Sigmoid colon (tissue), 7 donors: ENCODE measurements at places on chromosomes 2 and 18.

DNA sequence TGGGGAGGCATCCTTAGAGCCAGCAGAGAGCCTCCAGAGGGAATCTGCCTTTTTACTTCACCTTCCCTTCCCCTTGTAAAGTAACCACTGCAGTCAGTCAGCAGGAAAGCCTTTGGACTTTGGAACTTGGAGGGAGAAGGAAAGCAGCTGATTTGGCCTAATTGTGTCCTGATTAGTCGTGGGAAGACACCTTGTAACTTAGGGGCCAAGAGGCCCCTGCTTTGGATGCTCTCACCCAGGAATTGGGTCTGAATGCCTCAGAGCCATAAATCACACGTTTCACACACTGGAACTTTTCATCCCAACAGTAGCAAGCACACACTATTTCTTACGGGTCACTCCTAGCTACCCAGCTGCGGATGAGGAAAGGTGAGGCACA lies 81.0 kb upstream of the PPM1B start:
- DNase-seq, result no peak

- no peak for DNase-seq
Measured at GRCh38 chr18:57077786-57078552, 68.9 kb upstream of the BOD1L2 start.

DNA sequence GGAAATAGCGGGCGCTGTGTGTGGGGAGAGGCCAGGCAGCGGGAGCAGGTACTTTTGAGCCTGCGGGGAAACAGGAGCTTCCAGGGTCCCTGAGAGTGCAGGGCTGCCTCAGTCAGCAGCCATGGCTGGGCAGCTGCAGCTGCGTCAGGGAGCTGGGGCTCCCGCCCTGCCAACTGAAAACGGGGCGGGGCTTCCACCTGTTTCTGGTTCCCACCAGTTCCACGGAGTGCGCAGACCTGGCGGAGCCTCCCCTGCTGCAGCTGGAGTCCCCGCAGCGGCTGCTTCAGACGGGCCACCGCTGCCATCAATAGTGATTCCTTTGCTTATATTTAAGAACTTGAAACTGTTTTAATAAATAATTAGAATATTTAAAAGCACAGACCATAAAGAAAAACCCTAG lies 30.6 kb upstream of the RPRM start:
- DNase-seq, result no peak

- peak; percentile 46 for DNase-seq
Measured at GRCh38 chr2:240593026-240593702, 6.6 kb downstream of the CAPN10 start.

GRCh38 chr18:14776801-14777200 lies 28.8 kb downstream of the ANKRD30B start:
- DNase-seq, result no peak

GRCh38 chr18:39752351-39752750 lies 2186.8 kb upstream of the CELF4 start:
- DNase-seq, result no peak

DNA sequence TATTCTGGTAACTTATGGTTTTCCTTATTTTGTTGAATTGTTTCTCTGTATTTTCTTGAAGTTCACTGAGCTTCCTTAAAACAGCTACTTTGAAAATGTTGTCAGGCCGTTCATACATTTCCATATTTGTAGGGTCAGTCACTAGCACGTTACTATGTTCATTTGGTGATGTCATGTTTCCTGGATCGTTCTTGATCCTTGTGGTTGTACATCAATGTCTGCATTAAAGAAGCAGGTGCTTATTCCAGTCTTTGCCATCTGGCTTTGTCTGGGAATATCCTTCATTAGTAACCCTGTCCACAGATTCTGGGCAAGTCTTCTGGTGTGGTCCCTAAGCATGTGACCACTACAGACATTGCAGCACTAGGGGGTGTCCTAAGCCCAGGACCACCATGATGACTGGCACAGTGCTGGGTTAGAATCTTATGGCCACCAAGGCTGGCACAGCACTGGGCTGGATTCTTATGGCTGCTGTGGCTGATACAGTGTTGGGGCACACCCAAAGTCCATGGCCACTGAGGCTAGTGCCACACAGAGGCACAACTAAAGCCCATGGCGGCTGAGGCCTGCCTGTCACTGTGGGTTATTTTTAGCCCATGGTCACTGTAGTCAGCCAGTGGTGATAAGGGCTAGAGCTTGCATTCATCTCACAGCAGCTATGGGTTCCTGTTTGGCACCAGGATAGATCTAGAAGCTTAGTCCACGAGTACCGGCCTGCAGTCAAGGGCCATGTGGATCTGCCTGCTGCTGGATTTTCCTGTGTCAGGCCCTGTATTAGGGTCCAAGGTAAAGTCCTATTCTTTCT lies 13.2 kb downstream of the VWA3B start:
- DNase-seq, result no peak

- no peak for DNase-seq
Measured at GRCh38 chr2:161076936-161077335, 83.3 kb upstream of the TANK start.

DNA sequence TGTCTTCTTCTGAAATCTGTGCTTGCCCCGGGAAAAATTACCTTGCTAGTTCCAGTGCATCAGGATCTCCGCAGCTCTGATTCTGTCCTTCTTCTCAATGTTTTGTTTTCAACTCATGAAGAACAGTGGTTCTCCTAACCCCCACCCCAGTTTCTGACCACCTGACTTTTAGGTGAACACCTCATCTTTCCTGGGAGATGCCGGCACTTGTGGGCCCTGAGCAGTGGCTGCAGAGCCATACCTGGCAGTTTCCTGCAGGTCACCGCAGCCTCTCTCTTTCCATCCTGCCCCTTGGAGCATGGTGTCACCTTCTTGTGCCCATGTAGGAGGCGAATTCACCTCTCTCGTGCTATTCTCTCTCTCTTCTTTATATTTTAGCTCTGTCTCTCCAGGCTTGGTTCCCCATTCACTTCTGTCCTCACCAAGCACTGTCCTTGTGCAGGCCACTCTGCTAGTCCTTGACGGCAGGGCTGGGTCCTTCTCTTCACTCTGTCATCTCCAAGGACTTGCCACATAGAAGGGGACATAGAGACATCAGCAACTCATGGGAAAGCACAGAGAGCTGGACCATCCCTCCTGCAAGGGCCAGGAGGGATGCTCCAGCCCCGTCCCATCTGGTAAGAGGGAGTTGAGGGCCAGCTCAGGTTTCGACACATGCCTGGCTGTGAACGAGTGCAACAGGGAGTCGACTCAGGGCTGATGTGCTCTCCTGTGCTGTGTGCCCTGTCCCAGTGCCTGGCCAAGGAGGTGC lies 59.1 kb downstream of the DDX1 start:
- DNase-seq, result no peak

DNA sequence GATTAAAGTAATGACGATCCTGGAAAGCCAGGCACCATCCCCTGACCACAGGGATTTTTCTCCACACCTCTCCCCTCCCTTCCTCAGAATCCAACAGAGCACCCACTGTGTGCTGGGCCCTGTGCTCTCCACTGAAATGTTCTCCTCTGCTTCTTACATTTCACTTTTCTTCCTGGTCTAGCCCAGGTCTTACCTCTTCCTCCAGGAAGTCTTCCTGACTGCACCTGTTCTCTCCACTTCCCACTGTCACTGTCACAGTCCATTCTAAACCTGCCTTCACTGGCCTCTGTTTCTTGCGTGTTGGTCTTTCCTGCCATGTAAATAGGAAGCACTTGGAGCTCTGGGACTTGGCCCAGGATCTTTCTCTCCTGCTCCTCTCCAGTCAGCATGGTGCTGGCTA lies 7.4 kb upstream of the NGEF start:
- DNase-seq, result no peak

DNA sequence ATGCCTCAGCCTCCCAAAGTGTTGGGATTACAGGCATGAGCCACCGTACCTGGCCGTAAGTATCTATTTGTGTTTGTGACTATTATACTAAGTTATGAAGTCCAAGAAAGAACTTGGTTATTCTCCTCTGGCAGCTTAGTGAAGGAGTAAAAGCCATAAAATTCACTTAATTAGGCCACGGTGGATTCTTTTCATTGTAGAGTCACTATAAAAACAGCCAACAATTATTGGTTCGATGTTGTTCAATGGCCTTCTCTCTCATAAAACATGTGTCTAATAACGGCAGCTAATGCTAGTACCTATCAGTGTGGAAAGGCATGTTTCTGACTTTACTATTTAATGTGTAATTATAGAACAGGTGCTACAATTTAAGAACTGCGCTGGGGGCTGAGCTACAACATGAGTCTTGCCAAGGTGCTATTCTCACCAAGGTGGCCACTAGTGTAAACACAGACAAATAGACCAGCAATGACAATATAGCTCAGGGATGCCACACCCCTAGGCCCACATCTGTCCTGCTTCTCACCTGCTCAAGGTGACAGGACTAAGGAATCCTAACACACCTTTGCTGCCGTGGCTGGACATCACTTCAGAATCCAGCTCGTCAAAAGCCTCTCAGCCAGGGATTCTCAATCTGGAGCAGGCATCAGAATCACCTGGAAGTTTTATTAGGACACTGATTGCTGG lies 17.2 kb downstream of the ATP8B1 start:
- DNase-seq, result no peak

GRCh38 chr18:39776766-39777165 lies 2178.3 kb upstream of the PIK3C3 start:
- DNase-seq, result no peak

DNA sequence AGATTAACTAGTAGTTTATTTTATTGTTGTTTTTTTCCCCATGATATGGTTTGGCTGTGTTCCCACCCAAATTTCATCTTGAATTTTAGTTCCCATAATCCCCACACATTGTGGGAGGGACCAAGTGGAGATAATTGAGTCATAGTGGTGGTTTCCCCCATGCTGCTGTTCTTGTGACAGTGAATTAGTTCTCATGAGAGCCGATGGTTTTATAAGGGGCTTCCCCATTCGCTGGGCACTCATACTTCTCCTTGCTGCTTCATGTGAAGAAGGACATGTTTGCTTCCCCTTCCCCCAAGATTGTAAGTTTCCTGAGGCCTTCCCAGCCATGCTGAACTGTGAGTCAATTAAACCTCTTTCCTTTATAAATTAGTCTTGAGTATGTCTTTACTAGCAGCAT lies 36.5 kb downstream of the GALNT14 start:
- no peak for DNase-seq

GRCh38 chr2:43408407-43409160 lies 182.2 kb upstream of the ZFP36L2 start:
- no peak for DNase-seq

DNA sequence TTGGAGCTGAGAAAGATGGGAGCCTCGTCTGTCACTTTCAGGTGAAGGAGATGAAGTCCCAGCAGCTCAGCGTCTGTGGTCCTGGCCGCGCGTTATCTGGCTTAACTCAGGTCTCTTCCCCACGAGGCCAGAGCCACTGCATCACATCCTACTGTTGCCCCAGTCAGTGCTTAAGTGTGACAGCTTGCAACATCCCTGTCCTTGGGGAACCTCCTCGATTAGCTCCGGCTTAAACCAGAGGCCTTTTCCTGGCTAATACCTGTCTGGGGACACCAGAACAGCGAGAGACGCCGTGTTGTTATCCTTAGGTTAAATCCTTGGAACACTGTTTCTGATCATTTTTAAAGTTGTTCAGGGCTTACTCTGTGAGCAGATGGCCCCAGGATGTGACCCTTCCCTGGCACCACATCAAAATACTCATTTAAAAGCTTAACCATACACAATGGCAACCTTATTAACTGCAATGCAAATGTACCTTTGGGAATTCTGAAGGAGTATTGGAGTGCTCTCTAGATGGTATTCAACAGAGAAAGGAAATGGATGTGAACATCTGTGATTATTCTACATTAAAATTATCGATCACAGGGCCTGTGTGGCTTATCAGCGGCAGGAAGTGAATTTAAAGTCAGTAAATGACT lies 61.2 kb upstream of the SPP2 start:
- no peak for DNase-seq

DNA sequence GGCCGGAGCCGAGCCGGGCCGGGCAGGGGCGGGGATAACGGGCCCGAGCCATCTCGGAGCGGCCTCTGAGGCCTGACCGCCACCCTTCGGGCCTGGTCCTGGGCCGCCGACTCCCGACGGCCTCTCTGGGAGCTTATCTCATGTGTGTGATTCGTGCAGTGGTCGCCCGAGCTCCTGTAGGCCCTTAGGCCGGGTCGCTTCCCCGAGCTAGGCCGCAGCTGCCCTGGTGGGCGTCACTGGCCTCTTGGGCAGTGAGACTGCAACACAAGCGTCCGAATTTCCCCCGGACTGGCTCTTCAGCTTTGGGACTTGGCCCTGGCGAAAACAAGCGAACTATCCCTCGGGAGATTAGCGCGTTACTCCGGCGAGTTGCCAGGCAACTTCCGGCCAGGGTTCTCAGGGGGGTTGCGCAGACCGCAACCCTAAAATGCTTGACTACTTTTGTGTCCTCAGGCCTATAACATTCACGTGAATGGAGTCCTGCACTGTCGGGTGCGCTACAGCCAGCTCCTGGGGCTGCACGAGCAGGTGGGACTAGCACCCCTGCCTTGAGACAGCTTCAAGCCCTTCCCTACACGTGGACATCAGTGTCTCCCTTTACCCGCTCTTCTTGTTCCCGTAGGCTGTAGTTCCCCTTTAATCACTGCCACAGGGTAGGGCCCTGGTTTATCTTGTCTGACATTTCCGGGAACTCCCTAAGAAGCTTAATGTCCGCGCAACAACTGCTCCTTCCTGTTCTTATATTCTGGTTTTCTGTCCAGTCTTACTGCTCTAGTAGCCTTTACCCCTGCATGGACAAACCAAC lies 602 bp downstream of the SNX17 start:
- peak; percentile 77 for DNase-seq

DNA sequence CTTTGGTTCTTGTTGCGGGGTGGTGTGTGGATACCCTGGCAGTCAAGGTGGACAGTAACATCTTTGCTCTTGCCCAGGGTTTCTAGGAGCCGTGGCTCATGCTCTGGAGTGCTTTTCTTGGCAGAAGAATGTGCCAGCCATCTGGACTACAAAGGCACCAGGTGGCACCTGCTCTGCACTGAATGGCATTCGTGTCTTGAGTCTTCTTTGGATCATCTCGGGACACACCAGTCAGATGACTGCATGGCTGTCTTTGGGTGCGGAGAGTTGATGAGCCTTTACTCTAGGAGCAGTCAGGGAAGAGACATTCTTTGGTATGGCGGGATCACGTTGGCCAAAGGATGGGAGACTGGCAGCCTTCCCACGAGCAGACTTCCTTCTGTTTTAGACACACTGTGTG lies 104.1 kb upstream of the SEC11C start:
- no peak for DNase-seq

DNA sequence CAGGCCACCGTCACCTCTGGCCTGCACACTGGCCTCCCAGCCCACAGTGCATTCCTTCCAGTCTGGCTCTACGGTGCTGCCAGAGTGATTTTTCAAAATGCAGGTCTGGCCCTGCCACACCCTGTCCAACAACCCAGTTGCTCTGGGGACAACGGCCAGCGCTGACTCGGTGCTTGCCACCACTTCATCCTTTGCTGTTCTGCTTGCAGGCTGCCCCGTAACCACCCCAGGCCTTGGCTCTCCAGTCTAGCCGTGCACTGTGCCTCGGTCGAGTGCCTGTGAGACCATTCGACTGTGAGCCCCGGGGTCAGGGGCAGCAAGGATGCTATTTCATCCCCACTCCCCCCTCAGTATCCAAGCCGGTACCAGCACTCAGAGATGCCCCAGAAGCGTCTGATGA lies 262.6 kb downstream of the KLHL29 start:
- no peak for DNase-seq

DNA sequence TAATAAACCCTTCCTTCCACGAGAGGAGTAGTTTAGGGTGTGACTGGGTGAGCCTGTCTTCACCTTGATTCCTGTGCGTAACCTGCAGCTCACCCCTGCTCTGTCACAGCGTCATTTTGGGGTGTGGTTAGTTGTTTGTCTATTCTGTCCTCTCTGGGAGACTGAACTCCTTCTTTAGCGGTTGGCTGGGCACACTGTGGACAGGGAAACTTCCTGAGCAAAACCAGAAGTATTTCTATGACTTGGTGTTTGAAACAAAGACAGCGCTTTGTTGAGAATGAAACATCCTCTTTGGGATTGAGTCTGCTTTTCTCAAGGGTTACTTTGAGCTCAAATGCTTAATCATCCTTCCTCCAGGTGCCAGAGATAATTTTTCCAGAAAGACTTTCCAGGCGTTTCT lies 270.7 kb downstream of the HRH4 start:
- DNase-seq, result no peak
